ENCODE measurements at places on chromosomes 5 and 9. TPM values are rescaled to one million over a fixed set of nuclear protein-coding genes. Genes with fewer than 3 reads are reported as not detected.

DNA sequence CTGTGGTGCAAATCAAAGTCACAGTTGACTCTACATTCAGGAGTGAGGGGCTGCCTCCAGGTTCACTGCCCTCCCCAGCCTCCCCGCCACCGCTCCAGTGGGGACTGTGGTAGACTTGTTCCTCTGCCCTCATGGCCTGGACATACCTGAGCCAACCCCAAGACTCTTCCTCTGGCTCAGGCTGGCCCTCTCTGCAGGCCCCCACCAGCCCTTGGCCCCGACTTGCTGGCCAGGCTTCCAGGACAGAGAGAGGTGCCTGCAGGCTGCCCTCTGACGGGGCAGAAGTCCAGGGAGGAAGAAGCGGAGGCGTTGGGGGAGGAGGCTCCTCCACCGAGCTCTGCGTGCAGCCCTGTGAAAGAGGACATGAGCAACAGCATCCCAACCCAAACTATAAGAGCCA lies 2.8 kb upstream of the SARDH start:
- no peaks in the 10 kb centered on the region for H3K36me3 ChIP-seq
- peaks cover 59% of the 10 kb centered on the region for H3K27me3 ChIP-seq
- no peak for DNase-seq
- H3K4me1 ChIP-seq = peaks cover 13% of the 10 kb centered on the region
- no peak overlapping the region for H3K27ac ChIP-seq

DNA sequence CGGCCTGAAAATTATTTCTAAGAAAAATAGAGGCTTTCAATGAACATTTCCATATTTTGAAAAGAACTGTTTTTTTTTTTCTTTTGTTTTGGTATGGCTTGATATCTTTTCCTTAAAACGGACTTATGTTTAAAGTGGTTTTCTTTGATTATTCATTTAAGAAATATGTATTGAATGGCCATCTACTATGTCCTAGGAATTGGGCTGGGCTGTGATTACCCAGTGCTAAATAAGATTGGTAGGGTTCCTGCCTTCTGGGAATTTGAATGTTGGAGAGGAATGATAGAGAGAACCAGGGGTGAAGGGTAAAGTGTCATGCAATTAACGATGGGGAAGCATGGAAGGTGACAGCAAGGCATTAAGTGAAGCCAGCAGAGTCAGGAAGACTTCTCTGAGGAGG lies 33.2 kb downstream of the TNFSF8 start:
- no peak for DNase-seq
- H3K4me1 ChIP-seq = peaks cover 21% of the 10 kb centered on the region
- H3K27me3 ChIP-seq = peaks cover 29% of the 10 kb centered on the region
- no peaks in the 10 kb centered on the region for H3K36me3 ChIP-seq
- no peak overlapping the region for H3K27ac ChIP-seq
- no peak overlapping the region for H3K4me3 ChIP-seq

DNA sequence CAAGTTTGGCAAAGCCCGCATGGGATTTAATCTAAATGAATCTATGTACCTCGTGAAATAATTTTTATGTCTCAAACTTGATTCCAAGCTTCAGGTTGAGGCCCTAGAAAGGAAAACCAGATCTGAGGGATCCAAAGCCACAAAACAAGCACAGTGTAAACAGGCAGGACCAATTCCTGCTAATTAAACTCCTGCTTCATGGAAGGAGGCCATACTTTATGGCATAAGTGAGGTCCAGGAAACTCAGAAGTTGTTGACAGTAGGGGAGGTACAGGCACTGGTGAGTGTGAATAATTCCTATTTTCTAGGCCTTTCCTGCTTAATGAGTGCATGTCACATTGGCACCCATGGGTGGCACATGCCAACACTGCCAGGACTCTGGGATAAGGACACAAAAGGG lies 648.6 kb upstream of the SGCD start:
- no peaks in the 10 kb centered on the region for H3K36me3 ChIP-seq
- no peak for DNase-seq
- H3K4me1 ChIP-seq = no peaks in the 10 kb centered on the region
- no peaks in the 10 kb centered on the region for H3K27me3 ChIP-seq
- H3K4me3 ChIP-seq = no peak overlapping the region

- no peaks in the 10 kb centered on the region for H3K36me3 ChIP-seq
- H3K4me3 ChIP-seq = no peak overlapping the region
- no peak for DNase-seq
These were observed 41.2 kb downstream of the NSG2 start for GRCh38 chr5:174086751-174087150.

YTHDC2 gene
- total RNA-seq = 13.6 TPM

DNA sequence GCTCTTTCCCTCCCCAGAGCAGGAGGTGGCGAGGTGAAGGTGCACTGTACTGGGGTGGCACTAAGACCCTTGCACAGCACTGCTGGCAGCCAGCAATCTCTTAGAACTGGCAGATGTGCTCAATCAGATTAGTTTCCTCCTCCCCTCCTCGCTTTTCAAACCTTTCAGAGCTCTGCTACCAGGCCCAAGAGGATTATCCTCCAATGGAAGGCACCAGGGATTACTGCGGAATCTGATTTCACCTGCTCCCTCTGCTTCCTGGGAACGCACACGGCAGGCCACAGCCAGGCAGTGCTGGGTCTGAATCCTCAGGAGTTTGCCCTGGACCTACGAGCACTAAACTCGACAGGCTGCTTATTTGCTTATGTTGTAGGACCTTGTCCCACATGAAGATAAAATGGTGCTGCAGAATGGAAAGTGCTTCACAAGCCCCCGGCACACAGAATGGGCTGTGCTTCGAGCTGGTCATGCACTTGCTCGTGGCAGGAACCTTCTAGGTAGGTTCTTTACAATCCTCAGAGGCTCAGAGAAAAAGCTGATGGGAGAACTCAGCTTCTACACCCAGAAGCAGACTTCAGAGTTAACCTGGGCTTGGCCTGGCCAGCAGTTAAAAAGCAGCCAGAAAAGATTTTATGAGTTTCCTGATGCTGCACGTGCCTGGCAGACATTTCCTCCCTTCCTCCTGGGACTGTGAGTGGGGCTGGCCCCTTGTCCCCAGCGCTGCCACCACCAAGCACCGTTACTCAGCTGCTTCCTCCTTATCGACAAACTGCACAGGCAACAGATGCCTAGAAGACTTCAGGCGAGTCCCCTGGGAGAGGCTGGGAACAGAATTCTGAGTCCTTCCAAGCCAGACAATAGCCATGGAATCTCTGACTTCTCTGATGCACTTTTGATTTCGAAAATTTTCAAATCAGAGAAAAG lies 33.1 kb downstream of the FABP6 start:
- H3K4me3 ChIP-seq = no peak overlapping the region
- no peaks in the 10 kb centered on the region for H3K27me3 ChIP-seq
- peaks cover 35% of the 10 kb centered on the region for H3K4me1 ChIP-seq
- no peak overlapping the region for H3K27ac ChIP-seq

DNA sequence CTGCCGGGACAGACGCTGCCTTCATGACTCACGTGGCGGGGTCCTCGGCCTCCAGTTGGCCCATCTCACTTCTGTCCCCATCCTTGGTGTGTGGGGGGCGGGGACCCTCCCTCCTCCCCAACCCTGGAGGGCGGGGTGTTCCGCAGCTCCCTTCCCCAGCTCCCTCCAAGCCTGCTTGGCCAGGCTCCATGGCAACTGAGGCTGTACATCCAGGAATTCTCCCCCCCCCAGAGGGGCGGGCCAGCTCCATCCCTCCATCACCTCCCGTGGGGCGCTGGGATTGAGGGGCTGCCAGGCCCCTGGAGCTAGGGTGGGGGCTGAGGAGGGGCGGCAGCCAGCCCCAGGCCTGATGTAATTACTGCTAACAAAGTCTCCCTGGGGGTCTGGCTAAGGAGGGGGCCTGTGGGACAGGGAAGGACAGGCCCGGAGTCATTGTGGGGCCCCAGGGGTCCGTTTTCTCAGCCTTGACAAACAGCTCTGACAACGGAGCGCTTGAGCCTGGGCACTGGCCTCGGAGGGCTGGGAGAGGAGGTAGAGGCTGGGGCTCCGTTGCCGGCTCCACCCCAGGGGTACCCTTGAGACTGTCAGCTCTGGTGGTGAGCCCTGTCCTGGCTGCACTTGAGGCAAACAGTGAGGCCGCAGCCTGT lies 8.0 kb downstream of the DIPK1B start:
- peak overlapping the region; percentile 78 for H3K27ac ChIP-seq
- H3K36me3 ChIP-seq = peaks cover 39% of the 10 kb centered on the region
- H3K4me1 ChIP-seq = peaks cover 78% of the 10 kb centered on the region
- H3K4me3 ChIP-seq = peak overlapping the region; percentile 15
- peak; percentile 51 for DNase-seq

DNA sequence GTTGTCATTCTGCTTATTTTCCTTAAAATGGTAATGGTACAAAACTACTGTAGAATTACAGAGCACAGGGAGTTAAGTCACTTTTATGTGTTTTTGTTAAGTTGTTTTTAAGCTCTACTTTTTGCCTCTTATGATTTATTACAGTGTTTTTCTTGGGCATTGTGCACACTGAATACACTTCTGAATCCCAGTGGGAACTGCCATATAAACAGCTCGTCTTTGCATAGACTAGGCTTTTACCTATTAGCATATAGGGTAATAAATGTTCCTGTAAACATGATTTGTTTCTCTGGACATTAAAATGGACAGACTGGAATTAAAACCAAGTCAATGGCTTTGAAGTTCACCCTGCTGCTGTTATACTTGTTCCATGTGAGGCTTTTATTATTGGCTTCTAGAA lies 12.2 kb downstream of the KLF9 start:
- no peaks in the 10 kb centered on the region for H3K27me3 ChIP-seq
- H3K27ac ChIP-seq = peak overlapping the region; percentile 70
- DNase-seq = no peak
- no peaks in the 10 kb centered on the region for H3K36me3 ChIP-seq
- H3K4me1 ChIP-seq = peaks cover 100% of the 10 kb centered on the region
- peak overlapping the region; percentile 5 for H3K4me3 ChIP-seq

- no peak overlapping the region for H3K27ac ChIP-seq
- H3K36me3 ChIP-seq = no peaks in the 10 kb centered on the region
- H3K4me1 ChIP-seq = no peaks in the 10 kb centered on the region
These were observed 20.1 kb upstream of the CXCL14 start for GRCh38 chr5:135598691-135599395.

GRCh38 chr5:153459051-153459743 lies 31.3 kb upstream of the GRIA1 start:
- H3K27me3 ChIP-seq = no peaks in the 10 kb centered on the region
- no peaks in the 10 kb centered on the region for H3K4me1 ChIP-seq
- DNase-seq = no peak
- no peak overlapping the region for H3K4me3 ChIP-seq
- H3K27ac ChIP-seq = no peak overlapping the region
- H3K36me3 ChIP-seq = no peaks in the 10 kb centered on the region

GRCh38 chr5:157867751-157868387 lies 8.9 kb upstream of the CLINT1 start:
- H3K36me3 ChIP-seq = no peaks in the 10 kb centered on the region
- H3K4me1 ChIP-seq = no peaks in the 10 kb centered on the region
- no peak for DNase-seq
- no peaks in the 10 kb centered on the region for H3K27me3 ChIP-seq

DNA sequence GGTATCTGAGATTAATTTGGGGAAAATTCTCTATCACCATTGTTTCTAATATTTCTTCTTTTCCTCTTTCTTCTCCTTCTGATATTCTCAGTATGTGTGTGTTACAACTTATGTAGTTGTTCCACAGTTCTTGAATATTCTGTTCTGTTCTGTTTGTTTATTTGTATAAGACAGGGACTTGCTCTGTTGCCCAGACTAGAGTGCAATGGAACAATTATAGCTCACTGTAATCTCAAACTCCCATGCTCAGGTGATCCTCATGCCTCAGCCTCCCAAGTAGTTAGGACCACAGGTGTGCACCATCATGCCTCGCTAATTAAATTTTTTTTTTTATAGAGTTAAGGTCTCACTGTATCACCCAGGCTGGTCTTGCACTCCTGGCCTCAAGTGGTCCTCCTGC lies 145.8 kb upstream of the TUT7 start:
- no peaks in the 10 kb centered on the region for H3K4me1 ChIP-seq
- H3K36me3 ChIP-seq = no peaks in the 10 kb centered on the region
- no peak for DNase-seq
- H3K27me3 ChIP-seq = peaks cover 8% of the 10 kb centered on the region

DNA sequence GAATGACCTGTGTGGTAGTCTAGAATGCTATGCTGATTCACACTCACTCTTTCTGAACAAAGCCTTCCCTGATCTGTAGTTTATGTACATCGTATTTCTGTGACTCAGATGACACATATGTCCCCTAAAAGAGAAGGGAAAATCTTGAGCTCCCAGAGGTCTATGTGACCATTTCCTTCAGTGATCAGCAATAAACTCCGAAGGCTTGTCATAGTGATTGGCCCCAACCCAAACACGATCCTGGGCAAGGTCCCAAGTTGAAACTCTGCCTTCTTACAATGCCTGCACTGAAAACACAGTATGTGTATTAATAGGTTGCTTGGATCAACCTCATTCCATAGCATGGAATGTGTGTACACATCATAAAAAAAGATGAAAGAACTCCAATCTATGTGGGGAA lies 685.8 kb downstream of the MAT2B start:
- H3K36me3 ChIP-seq = no peaks in the 10 kb centered on the region
- peak overlapping the region; percentile 39 for H3K27ac ChIP-seq
- peaks cover 26% of the 10 kb centered on the region for H3K4me1 ChIP-seq
- no peaks in the 10 kb centered on the region for H3K27me3 ChIP-seq

C5orf63 gene
- total RNA-seq = 10.3 TPM

GADD45G gene
- 44.5 TPM for total RNA-seq

GRCh38 chr5:142685418-142686209 lies at the start of gene FGF1:
FGF1 (minus strand) TSS chr5:142686090; CDS start chr5:142614127, 71,963 bp downstream.
- peak; percentile 61 for DNase-seq
- peak within 1 kb of the TSS; percentile 43 for H3K4me3 ChIP-seq
- no peaks in the 10 kb centered on the region for H3K27me3 ChIP-seq
- peaks cover 74% of the 10 kb centered on the region for H3K4me1 ChIP-seq

NOXA1 gene
- total RNA-seq = 2.0 TPM

- no peaks in the 10 kb centered on the region for H3K27me3 ChIP-seq
- DNase-seq = no peak
- no peaks in the 10 kb centered on the region for H3K36me3 ChIP-seq
- H3K4me1 ChIP-seq = no peaks in the 10 kb centered on the region
- no peak overlapping the region for H3K4me3 ChIP-seq
These were observed 210.8 kb upstream of the ELL2 start for GRCh38 chr5:96172436-96172835.

DNA sequence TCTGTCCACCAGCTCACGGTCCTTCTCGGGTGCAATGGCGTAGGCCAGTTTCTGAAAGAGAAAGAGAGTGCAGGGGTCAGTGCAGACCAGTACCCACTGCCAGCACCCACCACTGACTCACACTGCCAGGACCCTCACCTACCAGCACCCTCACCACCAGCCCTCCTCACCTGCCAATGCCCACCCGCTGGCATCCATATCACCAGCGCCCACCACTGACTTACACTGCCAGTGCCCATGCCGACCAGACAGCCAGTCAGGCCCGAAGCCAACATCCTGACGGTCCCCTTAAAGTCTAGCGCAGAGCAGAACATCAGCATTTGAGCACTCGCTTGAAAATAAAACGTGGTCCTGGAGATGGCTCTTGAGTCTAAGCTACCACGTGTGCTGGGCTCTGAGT lies 44.3 kb downstream of the SLC6A3 start:
- peak; percentile 4 for DNase-seq
- H3K4me1 ChIP-seq = no peaks in the 10 kb centered on the region
- H3K36me3 ChIP-seq = no peaks in the 10 kb centered on the region
- H3K27ac ChIP-seq = no peak overlapping the region

- no peaks in the 10 kb centered on the region for H3K27me3 ChIP-seq
- no peaks in the 10 kb centered on the region for H3K4me1 ChIP-seq
- no peaks in the 10 kb centered on the region for H3K36me3 ChIP-seq
- H3K4me3 ChIP-seq = no peak overlapping the region
- DNase-seq = no peak
These were observed 14.8 kb downstream of the PPP3R2 start for GRCh38 chr9:101579711-101580545.
